Stimulated activated naive CD4-positive, alpha-beta T cell treated with Interleukin-2 at 50 U/mL for 16 hours (primary cell): ENCODE measurements at places on chromosomes 11 and 22.

DNA sequence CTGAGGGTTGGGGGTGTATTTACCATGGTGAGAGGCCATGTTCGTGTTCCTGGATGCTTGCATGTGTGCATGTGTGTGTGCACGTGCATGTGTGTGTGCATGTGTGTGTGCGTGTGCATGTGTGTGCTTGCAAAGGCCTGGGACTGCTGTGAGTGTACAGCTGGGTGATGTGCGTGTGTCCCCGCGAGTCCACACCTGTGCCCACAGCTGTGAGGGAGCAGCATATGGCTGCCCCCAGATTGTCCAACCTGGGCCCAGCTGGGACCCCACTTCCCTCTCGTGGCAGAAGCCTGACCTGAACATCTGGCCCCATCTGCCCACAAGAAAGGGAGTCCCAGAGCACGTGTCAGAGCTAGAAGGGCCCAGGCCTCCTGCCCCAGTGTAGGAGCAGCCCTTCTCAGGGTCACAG is 8.4 kb upstream of the CD248 start:
- DNase-seq, result no peak

- DNase-seq, result no peak
Observed at GRCh38 chr11:78783846-78784245, 209.2 kb upstream of the NARS2 start.

GRCh38 chr11:134556186-134556585 is 144.1 kb upstream of the B3GAT1 start:
- DNase-seq, result no peak

DNA sequence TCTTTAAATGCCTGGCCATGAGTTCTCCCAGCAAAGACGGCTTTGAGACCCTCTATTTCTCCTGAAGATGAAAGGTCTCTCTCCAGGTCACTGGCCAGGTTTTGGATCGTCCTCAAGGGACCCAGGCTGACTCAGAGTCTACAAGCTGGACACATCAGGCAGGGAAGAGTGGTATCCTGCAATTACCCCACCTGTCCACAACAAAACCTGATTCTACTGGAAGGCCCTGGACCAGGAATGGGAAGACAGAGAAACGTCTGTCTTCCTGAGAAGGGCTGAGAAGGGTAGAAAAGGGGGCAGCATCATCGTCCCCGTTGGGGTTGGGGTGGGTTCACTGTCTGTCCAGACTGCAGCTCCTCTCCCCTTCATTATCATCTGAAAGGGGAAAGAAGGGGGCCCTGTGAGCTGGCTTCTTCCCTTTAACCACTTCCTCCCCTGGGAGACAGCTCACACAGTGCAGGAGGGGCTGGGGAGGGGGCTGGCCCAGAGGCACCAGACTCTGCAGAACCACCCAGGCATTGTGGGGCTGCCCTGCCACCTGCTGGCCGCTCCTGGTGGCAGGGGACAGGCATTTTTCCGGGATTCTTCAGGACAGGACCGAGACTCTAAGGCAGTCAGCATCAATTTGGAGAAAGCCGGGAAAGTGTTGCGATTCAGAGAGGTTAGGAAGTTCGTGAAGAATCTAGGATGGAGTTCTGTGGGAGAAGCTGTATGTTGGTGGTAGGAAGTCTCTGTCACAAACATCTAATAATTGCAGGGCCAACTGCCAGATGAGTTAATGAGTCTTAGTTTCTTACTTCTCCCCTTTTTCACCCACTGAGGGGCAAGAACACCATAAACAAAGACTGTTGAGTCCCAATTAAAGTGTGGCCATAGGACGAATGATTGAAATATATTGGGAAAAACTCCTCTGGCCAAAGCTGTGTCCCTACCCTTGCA is 57.6 kb downstream of the SYN3 start:
- no peak for DNase-seq

DNA sequence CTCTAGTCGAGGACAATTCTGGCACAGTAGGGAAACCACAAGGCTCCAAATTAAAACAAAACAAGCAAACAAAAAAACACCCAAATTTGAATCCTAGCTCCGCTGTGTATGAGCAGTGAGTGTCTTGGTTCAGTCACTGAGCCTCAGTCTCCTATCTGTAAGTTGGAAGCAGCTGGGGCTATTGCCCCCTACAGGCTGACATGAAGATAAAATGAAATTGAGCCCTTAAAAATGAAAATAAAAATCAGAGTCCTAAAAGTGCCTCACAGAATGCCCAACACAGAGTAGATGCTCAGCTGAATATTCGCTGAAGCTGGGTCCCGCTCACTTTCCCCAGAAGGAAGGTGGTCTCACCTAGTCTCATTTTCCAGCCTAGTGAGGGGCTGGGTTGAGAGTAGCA is 65.2 kb downstream of the PDE2A start:
- no peak for DNase-seq

- no peak for DNase-seq
Observed at GRCh38 chr11:128432926-128433325, 154.4 kb downstream of the ETS1 start.

DNA sequence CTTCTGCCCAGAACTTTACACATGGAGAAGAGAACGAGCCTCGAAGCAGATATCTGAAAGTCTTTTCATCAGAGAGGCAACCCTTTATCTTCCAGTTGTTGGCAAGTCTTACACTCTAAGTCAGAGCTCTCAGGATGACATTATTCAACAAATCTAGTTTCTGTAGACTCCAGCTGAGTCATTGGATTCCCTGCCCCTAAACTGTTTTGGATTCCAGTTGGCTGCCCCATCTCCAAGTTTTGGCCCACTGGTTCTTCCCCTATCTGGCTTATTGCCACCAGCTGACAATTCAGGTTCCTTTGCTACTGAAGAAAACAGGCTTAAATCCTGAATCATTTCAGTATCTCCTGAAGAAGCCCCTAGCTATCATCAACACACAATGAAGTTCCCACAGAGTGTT is 14.2 kb downstream of the SAAL1 start:
- no peak for DNase-seq
